Skeletal muscle cell (primary cell): ENCODE measurements at places on chromosomes 13 and 19.

GRCh38 chr13:93388701-93389100 lies 162.1 kb downstream of the GPC6 start:
- DNase-seq: peak; percentile 32

GRCh38 chr13:113645329-113645728 lies 12.7 kb downstream of the ATP4B start:
- no peak for DNase-seq

- no peak for DNase-seq
Observed at GRCh38 chr13:108933061-108933460, 303.6 kb downstream of the MYO16 start.

DNA sequence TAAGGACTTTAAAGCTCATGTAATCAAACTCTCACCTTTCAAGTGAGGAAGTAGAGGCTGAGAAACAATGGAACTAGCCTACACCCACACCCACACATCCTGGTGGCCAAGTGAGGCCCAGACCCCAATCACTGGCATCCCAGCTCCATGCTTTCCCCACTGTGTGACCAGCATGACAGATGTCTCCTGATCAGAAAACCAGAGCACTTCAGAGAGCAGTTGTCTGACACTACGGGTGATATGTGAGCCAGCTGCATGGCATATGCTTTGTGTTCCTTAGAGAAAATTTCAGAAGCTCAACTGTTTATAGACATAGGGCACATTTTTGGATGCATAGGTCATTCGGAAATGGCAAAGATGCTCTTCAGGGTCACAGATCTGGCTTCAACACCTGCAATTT lies 315.2 kb downstream of the NDFIP2 start:
- peak; percentile 32 for DNase-seq

- no peak for DNase-seq
Observed at GRCh38 chr19:49555600-49556411, 24.6 kb downstream of the NOSIP start.

DNA sequence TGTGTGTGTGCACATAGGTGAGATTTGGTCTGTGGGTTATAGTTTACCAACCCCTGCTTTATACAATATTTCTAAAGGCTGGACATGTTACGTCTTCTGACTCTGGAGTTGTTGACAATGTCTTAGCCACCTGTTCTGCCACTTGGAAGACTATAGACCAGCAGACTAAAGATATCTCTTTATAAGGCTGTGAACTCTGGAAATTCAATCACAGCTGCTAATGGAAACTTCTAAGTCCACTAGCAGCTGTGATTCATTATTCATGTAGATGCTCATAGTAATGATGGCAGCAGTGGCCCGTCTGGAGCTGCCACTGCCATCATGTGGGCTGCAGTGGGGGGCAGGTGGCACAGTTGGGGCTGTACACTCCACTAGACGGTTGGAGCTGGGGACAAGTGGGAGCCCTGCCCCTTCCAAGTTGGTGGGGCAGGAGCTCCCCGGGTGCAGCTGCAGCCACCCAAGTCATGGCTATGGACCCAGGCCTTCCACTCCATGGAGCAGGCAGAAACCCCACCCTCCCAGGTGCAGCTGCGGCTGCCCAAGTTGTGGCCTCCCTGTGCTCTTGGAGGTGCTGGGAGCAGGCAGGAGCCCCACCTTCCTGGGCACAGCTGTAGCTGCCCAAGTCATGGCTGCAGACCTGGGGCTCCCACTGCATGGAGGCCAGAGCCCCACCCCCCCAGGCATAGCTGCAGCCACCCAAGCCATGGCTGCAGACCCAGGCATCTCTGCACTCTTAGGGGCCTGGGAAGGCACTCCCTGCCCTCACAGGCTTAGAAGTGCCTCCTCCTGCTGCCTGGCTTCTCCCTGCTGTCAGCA lies 8.8 kb downstream of the IGFL4 start:
- DNase-seq: no peak

GRCh38 chr19:7191946-7192691 lies 102.1 kb downstream of the INSR start:
- DNase-seq: no peak

DNA sequence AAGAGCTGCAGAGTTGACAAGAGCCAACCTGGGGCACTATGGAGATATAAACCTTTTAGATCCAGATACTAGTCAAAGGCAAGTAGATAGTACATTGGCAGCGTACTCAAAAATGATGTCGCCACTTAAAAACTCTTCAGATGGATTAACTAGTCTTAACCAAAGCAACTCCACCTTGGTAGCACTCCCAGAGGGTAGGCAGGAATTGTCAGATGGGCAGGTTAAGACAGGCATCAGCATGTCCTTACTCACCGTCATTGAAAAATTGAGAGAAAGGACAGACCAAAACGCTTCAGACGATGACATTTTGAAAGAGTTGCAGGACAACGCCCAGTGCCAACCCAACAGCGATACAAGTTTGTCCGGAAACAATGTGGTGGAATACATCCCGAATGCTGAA lies 8.9 kb downstream of the ZNF507 start:
- no peak for DNase-seq

DNA sequence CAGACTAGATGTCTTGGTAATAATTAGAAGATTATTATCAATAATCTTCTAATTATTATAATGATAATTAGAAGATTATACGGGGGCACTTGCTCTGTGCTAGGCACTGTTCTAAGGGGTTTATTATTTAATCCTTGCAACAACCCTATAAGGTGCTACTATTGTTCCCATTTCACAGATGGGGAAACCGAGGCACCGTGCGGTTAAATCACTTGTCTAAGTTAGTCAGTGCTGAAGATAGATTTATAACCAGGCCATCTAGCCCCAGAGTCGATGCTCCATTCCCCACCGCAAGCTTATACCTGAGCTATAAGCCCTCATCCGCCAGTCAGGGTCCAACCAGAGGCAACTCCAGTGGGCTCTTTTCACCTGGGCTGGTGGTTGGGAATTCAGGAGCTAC lies 2.0 kb upstream of the ACP7 start:
- DNase-seq: no peak

DNA sequence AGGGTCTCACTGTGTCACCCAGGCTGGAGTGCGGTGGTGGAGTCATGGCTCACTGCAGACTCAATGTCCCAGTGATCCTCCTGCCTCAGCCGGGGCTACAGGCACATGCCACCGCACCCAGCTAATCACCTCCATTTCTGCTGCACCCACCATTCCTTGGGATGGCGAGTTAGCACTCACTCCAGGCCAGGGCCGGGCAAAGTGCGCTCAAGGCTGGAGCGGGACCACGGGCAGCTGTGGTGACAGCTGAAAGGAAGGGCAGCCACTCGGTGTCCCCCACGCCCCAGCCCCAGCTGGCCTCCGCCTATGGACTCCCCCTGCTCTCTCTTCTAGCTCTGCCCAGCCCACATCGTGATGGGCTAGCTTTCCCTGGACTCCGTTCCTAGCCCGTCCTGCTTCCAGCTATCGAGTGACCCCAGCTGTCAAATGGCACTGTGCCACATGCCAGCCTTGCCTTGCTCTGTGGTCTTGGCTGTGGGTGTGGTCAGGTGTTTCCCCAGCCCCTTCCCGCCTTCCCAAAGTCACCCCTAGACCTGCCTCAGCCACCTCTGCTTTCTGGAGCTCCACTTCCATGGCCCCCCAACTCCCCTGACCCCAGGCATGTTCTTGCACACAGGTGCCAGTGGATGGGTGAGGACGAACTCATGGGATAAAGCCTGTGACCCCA lies 4.1 kb downstream of the MICOS13 start:
- no peak for DNase-seq

GRCh38 chr19:39498798-39499642 lies at the start of gene DLL3:
Gene DLL3 (plus strand): TSS chr19:39498947. CDS start chr19:39498975, 28 bp downstream.
- DNase-seq: no peak

DNA sequence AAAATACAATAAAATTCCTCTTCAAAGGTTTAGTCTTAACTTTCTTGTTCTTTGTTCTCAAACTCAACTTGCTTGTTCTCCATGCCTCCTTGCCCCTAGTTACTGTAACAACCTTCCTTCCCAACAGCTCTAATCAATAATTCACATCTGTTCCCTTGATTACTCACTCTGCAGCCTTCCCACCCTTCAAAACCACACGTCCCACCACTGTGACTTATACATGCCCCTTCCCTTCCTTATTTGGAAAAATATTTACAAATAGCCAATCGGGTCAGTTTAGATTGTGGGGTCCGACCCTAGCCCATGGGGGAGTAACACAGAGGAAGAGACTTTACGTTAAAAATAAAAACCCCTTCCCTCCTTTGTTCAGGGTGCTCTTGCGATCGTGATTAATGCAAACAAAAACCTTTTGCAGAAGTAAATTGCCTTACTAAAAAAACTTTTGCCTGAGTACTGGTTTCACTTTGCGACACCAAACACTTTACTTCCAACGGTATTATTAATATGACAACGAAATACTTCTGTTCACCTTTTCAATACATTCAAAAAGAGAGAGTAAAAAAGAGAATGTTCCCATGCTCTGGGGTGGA lies 512 bp upstream of the ZNF93 start:
- DNase-seq: peak; percentile 53

GRCh38 chr19:7751157-7751783 lies 3.9 kb upstream of the CD209 start:
- DNase-seq: no peak

- DNase-seq: no peak
Observed at GRCh38 chr13:109309625-109310363, 476.6 kb downstream of the IRS2 start.

- DNase-seq: no peak
Observed at GRCh38 chr19:19966862-19967261, 66.1 kb downstream of the ZNF93 start.

GRCh38 chr13:74203576-74203975 lies 69.4 kb upstream of the KLF12 start:
- peak; percentile 94 for DNase-seq

DNA sequence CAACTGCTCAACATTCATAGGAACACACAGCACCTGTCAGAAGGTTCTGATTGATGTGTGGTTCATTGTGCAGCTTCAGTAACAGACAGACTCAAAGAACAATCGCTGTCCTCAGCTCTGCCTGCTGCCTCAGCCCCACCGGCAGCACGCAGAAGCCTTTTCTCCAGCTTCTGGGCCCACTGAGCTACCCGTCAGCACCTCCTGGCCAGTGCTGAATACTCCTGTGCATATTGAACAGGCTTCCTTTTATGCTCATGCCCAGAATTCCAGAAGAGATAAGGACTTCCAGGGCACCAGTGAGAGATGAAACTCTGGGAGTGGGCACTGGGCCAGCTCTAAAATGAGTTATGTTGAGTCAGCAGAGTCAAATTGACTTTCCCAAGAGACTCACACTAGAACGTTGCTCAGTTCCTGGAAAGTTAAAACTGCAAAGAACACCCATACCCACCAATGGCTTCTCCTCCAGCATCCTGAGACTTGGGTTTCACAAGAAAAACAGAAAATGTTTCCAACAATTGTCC lies 119.3 kb downstream of the COL4A1 start:
- peak; percentile 56 for DNase-seq

GRCh38 chr19:29596885-29597525 lies 9.1 kb upstream of the POP4 start:
- DNase-seq: no peak

GRCh38 chr13:82766732-82767321 lies 1115.4 kb downstream of the SLITRK1 start:
- DNase-seq: no peak

GRCh38 chr13:45205124-45205523 lies 4.3 kb upstream of the KCTD4 start:
- DNase-seq: no peak

DNA sequence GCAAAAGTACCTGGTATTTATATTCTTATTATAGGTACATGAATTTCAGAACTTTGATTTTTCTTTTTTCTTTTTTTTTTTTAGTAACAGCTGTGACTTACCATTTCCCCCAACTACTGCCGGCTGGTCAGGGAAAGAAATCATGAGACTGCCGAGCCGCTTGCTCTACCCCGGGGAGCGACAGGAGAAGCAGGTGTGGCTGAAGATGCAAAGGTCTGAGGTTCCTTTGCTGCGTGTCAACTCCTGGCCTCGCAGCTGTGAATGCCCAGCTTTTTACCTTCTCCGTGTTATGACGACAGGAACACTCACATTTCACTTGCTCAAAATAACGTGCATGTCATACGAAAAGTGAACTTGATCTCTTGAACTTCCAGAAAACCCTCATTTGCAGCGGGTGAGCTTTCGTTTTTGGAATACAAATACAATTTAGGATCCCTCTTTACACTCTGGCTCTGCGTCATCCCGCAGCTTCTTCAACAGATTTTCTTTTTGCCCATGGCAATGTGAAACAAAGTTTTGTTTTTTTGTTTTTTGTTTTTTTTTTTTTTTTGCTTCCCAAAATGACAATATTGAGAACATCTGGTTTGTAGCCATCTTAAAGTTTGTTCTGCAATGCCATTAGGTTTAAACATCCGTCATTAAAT lies 117.9 kb downstream of the EFNB2 start:
- no peak for DNase-seq

- DNase-seq: no peak
Observed at GRCh38 chr19:52590728-52591127, 20.6 kb downstream of the ZNF701 start.
